ENCODE measurements at places on chromosomes 13 and 19. TPM values are rescaled to one million over a fixed set of nuclear protein-coding genes. Genes with fewer than 3 reads are reported as not detected.

The GDF15 gene
- total RNA-seq: 3.3 TPM

DNA sequence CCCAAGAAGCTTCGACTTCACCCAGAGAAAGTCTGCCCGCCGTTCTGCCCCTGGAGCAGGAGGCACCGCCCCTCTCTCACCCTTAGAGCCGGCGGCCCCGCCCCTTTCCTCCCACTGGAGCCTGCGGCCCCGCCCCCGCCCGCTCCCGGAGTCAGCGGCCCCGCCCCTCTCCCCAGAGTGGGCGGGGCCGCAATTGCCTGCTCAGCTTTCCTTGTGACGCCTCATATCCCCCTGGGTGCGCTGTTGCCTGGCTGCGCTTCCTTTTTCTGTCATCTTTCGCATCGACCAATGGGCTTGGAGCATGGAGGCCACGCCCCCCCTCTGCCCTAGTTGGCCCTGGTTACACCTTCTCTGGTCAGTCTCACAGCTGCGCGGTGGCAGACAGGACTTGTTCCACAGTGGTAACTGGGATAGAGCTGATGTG lies 38.2 kb upstream of the ZNF492 start:
- DNase-seq: no peak

DNA sequence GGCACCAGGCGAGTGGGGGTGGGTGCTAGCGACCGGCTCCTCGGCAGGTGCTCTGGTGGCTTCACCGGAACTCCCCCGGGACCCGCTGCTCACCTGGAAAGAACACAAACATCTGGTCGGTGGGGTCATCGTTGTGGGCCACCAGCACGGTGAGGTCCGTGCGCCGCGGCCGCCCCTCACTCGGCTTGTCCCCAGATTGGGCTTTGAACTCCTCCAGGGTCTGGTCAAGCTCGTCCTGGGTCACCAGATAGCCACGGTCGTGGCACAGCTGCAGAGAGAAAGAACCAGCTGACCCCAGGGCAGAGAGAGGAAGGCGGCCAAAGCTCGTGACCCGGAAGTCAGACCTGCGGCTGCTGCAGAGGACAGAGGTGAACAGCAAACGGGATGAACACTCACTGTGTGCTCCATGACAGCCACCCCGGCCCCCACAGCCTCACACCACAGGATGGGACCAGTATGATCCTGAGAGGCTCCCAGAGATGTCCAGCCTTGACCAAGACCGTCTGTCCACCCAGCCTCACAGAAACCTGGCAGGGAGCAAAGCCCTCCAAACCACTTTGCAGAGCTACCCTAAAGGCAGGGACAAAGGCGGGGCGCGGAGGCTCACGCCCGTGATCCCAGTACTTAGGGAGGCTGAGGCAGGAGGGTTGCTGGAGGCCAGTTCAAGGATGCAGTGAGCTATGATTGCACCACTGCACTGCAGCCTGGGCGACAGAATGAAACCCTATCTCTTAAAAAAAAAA lies 1.2 kb downstream of the POLR2E start:
- no peak for DNase-seq

- DNase-seq: peak; percentile 78
Measured at GRCh38 chr13:46296115-46296822, 84.5 kb downstream of the LRRC63 start.

DNA sequence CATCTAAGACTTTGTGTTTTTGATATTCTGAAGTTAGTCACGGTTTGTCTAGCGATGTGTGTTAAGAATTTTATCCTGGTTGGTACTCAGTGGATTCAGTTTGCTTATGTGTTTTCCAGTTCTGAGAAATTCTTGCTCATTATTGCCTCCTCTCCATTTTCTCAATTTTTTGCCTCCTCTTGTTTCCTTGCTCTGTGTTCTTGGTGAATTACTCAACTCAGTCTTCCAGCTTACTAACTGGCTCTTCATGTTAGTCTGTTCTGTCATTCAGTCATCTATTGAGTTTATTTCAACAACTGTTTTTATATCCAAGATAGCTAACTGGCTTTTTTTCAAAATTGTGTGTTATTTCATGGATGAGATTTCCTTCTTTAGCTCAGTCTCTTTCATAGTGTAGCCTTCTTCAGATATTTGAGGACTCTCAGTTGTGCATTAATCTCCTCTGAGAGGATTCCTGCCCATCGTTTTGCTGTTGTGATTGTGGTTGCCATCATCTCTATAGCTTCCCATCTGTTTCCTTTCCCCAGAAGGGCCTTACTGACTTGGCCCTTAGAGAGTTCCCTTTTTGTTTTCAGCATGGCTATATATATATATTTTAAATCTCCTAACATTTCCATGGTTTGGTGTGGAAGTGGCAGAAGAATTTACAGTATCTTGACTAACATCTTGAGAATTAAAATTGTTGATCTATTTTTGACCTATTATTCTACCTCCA lies 6.2 kb downstream of the SETDB2 start:
- DNase-seq: no peak

The ENOX1 gene
- 0.10 TPM for total RNA-seq

The S1PR5 gene
- total RNA-seq: 10.3 TPM

DNA sequence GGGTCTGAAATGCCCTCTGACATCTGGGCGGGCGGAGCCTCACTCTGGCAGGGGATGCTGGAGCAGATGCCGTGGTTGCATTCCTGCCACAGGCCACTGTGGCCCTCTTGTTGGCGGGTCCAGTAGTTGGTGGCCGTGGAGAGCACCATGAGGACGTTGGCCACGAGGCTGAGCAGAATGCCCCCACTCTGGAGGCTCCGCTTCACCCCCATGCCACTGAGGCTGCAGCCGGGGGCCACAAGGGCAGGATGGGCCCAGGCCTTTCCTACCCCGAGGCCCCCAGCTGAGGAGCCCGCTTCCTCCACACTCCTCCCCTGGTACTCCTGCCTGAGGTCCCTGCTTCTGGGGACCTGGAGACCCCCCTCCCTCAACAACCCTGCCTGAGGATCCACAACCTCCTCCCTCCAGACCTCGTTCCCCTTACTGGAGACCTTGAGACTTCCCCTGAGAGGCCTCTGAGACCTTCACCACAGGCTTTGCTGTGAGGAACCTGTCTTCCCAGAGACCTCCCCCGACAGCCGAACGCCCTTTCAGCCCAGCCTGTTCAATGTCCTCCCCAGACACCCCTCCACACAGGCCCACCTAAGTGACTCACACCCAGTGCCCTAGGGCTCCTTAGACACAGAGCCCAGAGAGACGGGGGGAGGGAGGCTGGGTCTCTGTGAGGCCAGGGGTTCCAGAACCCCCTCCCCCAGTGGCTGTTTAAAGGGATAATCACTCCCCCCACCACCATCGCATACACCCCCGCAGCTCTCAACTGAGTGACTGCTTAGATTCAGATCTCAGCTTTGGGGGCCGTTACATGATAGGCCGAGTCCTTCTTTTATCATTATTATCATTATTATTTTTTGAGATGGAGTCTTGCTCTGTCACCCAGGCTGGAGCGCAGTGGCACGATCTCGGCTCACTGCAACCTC lies at the start of gene CLDND2:
TSS of gene CLDND2 (minus strand) at position 638 of the 917 bp plus-strand sequence. CDS start at position 212, 426 bp downstream.
- DNase-seq: no peak

- DNase-seq: no peak
Measured at GRCh38 chr19:1766800-1767352, 13.6 kb downstream of the ONECUT3 start.

DNA sequence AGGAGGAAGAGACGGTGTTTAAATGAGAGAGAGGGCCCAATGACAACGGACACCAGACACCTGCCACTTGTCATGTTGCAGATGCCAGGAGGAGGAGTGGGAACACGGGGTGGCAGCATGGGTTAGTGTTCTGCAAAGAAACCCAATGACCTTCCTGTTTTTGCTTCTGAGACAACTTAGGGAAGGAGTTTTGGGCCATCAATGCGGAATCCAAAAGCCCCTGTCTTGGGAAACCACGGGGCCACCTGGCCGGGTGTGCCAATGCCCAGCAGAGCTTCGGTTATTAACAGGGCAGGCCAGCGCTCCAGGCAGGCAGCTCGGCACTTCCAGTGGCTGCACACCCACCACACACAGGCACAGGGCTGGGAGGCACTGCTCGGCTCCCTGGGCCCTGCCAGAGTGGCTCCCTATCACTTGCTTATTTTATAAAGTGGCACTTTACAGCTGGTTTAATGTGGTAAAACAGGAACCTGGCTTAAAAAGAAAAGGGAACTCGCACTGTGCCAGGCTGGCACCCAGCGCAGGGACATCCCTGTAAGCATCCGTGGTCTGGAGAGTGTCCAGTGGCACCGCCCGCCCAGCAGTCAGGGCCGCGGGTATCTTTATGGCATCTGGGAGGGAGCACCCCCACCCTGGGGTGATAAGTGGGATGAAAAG lies 19.1 kb downstream of the ELL start:
- DNase-seq: no peak

DNA sequence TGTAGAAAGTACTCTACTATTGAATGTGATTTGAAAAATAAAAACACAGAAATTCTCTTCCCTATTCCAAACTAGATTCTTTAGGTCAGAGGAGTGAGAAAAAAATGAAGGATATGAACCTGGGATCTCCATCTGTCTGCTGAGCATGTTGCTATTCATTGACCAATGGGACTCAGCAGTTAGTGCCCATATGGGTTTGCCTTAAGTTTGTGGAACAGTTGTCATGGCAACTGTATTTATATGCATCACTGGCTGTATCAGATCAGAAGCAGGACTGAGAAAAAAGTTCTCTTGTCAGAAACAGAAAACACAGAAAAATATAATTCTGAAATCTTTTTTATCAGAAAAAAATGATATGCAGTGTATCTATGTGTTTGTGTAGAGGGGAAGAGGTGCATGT lies 73.3 kb upstream of the ATXN8OS start:
- DNase-seq: no peak

The COMP gene
- not detected for total RNA-seq

The RXFP2 gene
- total RNA-seq: not detected

The OLFM4 gene
- not detected for total RNA-seq

- DNase-seq: no peak
Measured at GRCh38 chr19:3253270-3253669, 28.8 kb downstream of the CELF5 start.

DNA sequence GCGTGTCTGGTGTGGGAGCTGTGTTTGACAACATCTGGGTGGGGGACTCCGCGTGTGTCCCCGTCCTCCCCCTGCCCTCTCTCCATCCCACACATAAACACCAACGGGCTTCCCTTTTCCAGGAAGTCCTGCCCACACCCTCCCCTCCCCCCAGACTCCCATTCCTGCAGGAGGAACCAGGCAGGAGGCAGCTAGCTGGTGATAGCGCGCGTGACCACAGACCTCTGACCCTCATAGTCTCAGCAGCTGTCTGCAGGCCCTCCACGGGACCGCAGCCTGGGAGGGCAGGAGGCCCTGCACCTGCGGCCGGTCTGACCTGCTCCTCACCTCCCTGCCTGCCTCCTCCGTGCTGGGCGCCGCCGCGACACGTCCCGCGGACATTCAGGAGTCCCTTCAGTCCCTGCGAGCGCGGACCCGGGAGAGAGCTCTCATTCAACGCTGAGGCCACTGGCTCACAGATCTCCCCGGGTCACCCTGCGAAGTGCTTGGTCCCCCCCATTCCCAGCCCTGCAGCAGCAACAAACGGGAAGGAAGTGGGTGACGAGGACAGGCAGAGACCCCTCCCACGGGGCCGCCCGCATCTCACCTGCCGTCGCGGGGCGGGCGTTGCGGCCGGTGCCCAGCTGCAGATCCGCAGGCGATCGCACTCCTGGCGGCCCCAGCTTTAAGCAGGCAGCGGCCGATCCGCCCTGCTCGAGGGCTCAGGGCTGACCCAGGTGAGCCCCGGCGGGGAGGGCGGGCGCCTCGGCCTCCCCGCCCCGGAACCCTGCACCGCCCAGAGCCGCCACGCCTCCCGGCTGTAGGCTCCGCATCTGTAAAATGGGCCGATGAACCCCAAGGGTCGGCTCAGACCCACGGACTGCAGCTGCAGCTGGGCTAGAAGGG lies 1.1 kb upstream of the ACP5 start:
- no peak for DNase-seq

DNA sequence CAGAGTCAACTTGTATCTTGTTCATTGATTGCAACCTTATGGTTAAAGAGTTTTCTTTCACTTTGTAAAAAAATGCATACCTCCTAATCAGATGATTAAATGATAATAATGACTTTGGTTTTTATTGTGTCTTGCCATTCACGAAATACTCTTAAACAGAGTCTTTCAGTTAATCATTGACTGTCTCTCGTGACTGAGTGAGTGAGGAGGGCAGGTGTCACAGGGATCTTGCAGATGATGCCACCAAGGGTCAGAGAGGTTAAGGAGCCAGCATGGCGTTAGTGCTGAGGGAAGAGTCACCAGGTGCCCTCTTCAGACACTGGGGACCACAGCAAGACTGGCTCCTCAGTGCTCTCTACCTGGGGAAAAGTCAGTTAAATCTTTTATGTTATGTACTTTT lies 8.0 kb downstream of the GPATCH1 start:
- DNase-seq: no peak

The RAB3A gene
- total RNA-seq: 3.4 TPM

The ZNF728 gene
- not detected for total RNA-seq

The SLC25A41 gene
- total RNA-seq: not detected

GRCh38 chr13:36917311-36917710 lies 2.7 kb downstream of the SMAD9 start:
- DNase-seq: no peak

The TEAD2 gene
- total RNA-seq: 20.3 TPM

The RLN3 gene
- not detected for total RNA-seq

- no peak for DNase-seq
Measured at GRCh38 chr13:58955546-58956385, 1208.0 kb downstream of the DIAPH3 start.

DNA sequence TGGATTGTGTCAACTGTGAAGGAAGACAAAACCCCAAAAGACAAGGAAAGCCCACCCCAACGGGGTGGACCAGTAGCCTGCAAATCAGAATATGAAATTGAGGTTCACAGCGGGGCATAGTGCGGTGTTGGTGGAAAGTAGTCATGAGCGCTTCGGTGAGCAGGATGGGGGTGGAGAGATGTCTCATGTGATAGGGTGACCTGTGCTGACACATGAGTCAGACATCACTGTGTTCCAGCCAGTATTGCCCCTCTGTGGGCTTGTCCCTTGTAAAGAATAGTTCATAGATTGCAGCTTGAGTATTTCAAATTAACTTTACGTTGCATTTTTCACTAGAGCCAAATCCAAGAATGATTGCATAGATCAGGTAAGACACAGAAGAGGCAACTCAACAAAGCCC lies 7.3 kb downstream of the ZNF69 start:
- DNase-seq: no peak

DNA sequence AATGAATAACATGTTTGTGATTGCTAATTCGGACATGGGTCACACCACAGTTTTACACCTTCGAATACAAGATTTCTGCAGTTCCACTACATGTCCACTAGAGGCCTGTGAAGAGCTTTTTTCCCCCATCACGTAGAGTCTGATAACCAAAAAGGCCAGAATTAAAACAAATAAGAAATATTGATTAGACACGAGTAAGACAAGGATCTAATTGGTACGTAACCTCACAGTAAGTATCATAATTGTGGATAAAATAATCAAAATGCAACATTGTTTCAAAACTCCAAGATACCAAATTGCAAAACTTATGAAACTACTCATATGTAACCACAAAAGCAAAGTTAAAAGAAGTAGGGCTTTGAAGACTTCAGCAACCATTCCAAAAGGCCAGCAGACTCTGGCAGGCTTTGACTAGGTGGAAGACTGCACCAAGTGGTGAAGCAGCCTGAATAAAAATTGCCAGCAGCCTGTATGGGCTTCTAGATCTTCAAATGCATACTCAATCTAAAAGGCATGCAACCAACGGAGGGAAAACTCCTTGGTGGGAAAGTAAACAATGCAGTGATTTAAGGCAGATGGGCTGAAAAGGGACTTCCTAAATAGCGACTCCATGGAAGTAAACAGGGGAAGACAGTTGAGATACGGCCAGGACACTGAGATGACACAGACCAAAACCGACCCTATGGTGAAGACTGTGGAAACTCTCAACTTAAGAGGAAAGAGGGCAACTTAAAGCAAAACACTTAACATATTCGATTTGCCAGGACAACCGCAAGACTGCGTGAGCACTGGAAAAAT lies 56.7 kb downstream of the STARD13 start:
- peak; percentile 64 for DNase-seq
